ENCODE measurements at places on chromosomes 11 and 22.

GRCh38 chr11:10122326-10123197 lies 171.5 kb downstream of the SBF2 start:
- no peak for DNase-seq

- DNase-seq: peak; percentile 34
Observed at GRCh38 chr22:40533712-40534378, 102.7 kb downstream of the MRTFA start.

DNA sequence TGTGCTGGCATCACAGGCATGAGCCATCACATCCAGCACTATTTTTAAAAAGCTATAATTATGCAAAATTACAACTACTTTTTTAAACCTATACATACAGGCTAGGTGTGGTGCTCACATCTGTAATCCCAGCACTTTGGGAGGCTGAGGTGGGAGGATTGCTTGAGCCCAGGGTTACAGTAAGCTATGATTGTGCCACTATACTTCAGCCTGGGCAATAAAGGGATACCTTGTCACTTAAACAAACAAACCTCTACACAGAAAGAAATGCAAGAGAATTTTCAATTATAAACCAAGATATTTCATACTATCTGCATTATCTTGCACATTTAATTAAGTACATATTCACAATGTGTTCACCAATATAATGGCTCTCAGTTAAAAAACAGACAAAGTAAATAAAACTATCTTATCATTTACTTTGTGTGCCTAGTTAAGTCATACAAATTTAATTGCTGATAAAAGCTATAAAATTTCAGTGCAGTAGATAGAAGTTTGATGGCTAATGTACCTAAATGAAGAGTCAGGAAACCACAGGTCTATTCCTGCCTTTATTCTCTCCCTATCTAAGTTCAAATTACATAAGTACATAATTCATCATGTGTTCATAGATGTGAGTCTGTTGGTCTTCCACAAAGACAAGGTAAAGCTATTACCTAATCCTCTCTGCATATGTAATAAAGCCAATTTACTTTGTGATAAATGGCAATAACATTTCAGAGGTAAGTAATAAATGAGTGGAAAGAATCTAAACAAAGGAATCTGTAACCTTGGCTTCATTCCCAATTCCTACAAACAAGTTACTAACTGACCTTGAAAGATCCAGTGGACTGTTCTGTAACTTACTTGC lies 9.0 kb upstream of the RDX start:
- no peak for DNase-seq

- DNase-seq: no peak
Observed at GRCh38 chr11:43923406-43924111, 18.9 kb upstream of the C11orf96 start.

DNA sequence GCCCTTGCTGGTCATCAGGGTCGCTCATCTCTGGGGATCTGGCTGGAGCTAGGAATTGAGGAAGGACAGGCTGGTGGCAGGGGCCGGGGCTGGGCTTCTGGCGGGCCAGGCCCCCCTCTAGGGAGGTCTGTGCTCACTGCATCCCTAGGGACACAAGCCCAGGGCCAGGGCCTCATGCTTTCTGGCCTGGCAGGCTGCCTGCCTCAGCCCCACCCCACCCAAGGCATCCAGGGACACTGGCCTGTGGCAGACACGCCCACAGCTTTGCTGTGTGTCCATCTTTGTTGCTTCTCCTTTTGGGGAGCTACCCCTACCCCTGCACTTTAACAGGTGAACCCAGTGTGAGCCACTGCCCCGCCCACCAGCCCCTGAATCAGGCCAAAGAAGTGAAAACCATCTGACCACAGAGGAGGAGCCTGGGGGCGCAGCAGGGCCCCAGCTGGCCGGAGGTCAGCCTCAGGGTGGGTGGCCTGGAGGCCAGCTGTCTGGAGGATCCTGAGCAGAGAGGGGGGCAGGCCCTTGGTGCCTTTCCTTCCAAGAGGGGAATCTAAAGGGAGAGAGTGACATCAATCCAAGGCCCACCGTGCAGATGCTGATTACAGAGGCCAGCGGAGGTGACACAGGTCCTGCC lies 26.8 kb upstream of the CELSR1 start:
- no peak for DNase-seq

DNA sequence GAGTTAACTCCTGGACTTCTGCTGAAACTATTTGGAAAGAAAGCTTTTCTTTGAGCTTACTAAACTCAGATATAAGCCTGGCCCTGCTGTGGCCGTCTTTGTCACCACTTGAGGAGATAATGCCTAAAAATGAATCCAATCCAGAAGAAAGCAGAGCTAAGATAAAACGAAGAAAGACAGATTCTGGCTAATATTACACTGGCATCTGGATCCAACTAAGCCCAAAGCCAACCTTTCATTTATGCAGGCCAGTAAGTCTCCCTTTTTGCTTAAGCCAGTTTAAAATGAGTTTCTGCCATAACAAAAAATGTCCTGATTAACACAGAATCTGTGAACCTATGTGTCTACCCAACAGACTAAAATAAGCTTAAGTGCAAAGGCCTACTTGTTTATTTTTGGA lies 34.5 kb downstream of the PIK3C2A start:
- DNase-seq: no peak

- no peak for DNase-seq
Observed at GRCh38 chr11:64879244-64879900, 951 bp upstream of the EHD1 start.

- DNase-seq: no peak
Observed at GRCh38 chr11:74936087-74936486, 12.8 kb downstream of the XRRA1 start.

DNA sequence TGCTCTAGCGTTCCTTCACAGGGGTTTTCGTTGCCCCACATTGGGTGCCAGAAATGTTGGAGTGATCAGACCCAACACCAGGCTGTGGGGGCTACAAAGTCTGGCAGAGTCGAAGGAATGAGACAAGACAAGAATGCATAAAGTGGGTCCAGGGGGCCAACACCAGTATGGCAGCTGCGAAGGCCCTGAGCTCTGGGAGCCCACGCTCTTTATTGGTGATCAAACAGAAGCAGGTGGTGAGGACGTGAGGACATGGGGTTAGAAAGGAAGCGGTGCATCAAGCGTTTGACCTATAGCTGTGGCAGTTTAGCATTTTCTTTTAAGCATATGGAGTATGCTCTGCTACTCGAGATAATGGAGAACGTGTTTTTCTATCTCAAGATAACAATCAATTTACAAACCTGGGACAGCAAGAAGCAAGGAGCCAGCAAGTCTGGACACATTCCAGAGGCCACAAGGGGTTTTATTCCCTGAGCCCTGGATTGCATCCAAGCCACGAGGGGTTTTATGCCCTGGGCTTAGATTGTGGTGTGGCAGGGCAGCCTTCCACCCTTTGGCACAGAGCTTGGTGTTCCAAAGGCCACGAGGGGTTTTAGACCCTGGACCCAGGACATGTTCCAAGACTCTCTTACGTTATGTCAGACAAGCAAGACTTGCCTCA lies 3.9 kb upstream of the DNAJB13 start:
- DNase-seq: no peak

DNA sequence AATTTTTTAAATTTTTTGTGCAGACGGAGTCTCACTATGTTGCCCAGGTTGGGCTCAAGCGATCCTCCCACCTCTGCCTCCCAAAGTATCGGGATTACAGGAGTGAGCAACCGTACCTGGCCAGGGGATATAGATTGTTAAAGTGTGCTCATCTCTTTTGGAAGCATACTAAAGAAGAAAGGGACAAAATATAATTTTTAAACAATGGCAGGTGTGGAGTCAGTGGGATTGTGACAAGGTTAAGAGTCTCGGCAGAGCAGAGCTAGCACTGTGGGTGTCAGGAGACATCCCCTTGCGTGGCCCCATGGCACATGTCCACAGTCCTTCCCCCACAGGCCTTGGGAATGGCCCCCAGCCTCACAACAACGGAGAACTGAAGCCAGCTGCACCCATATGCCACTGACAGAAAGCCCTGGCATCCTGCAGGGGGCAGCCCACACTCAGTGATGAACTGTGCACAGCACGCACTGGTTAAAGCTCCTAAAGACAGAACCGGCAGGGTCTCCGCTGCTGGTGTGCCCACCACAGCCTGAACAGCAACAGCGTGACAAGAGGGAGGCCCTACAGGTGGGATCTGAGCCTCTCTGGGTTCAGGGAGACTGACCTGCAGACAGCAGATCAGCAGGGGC lies 29.9 kb downstream of the SERPIND1 start:
- DNase-seq: peak; percentile 65

- DNase-seq: no peak
Observed at GRCh38 chr11:78325274-78325781, 92.3 kb downstream of the GAB2 start.

DNA sequence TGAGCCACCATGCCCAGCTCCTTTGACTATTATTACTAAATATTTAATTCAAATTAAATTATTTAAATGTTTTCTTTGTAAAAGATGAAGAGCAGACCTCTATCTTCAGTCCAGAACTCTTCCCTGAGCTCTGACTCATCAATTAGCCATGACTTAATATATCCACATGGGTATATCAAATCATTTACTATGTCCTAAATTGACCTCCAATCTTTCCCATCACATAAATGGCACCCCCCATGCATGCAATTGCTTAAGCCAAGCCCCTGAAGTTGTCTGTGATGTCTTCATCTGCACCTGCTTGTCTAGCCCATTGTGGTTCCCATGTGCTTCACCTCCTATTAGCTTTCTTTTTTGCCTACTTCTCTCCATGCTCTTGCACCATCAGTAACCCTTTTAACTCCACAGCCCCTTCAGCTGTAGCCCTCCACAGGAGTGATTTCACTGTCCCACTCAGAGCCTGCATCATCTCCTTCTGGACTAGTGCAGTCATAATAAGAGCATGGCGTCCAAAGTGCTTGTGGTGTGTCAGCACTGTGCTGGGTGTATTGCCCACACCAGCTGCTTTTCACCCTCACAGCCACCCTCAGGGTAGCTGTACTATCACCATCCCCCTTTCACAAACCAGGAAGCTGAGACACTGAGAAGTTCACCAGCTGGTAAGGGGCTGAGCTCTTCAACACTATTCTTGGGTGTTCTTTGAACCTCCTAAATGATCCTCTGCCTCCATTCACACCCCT lies 11.8 kb upstream of the THY1 start:
- DNase-seq: no peak

DNA sequence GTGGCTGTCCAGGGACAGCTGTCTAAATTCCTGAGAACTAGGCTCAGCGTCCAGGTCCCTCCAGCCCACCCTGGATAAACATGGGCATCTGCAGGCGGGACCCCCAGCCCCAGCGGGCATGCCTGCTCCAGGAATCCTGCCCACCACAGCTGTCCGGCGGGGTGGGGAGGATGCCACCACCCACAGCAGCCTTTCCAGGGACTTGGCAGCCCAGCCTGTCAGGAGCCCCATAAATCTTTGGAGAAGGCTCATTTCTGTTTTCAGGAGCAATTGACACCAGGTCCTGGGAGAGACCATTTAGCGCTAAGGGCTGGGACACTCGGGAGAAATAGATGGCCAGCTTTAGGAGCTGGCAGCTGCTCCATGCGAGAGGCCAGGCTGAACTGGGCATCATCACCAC lies 358.9 kb downstream of the CADM1 start:
- DNase-seq: no peak

GRCh38 chr11:119571311-119571710 lies 148.3 kb upstream of the THY1 start:
- DNase-seq: no peak

DNA sequence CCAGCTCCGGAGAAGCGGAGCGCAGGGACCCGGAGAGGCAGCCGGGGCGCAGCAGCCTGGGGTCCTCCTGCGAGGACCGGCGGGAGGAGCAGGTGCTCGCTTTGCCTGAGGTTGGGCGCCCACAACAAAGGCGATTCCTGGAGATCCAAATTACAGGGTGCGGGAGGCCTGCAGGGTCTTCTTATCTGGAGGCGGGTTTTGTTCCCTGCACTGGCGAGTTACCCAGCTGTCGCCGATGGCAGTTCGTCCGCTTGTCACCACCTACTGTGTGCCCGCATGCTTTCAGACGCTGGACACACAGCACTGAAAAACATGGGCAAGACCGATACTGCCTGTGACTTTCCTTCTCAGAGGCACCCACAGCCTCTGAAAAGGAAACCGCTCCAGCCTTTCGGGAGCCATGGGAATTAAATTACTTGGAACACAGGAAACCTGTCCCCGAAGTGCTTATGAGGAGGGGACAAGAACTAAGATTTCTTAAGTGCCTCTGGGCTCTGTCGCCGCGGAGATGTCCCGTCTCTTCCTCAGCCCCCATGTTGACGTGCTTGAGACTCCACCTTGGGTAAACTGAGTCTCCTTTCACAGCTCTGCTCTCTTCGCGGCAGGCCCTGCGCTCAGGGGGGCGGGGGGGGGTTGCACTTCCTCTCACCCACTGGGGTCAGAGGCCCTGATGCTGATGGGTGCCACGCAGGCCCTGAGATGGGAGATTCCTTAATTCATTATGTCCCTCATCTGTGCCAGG lies 1.3 kb upstream of the ZFTA start:
- peak; percentile 48 for DNase-seq

DNA sequence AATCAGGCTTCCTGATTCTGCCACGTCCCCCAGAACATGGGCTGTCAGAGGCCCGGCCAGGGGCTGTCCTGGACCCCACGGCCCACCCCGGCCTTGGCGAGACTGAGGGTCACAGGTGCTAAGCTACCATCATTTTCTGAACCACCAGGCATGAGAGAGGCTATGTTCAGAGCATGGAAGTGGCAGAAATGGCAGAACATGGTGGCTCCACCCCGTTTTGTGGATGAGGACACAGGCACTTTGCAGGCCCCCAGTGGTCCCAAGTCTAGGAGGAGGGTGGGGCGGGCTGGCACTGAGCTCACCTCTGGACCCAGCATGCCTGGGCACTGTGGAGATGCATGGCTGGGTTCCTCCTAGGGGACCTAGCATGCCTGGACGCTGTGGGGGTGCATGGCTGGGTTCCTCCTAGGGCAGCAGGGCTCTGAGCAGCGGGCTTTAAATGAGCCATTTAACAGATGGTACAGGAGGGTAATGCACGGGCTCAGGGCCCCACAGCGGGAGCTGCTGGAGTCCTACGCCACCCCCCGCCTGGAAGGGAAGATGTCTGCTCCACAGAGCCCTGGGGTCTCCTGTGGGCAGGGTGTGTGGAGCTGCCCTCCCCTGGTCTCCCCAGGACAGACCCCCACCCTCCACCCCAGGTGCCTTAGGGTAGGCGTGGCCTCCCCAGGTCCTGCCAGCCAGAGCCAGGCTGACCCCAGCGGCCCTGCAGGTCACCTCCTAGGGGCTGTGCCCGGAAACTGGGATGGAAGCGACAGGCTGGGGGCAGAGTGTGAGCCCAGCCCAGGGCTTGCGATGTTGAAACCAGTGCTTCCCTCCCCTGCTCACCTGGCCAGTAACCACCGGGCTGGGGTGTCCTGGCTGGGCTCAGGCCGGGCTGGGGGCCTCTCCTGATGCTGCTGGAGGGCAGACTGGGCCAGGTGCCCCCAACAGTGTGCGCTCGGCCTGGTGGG lies 6.1 kb upstream of the MUC5AC start:
- no peak for DNase-seq
